Muscle of back (tissue), 13 donors: ENCODE measurements at places on chromosomes 5 and 9.

DNA sequence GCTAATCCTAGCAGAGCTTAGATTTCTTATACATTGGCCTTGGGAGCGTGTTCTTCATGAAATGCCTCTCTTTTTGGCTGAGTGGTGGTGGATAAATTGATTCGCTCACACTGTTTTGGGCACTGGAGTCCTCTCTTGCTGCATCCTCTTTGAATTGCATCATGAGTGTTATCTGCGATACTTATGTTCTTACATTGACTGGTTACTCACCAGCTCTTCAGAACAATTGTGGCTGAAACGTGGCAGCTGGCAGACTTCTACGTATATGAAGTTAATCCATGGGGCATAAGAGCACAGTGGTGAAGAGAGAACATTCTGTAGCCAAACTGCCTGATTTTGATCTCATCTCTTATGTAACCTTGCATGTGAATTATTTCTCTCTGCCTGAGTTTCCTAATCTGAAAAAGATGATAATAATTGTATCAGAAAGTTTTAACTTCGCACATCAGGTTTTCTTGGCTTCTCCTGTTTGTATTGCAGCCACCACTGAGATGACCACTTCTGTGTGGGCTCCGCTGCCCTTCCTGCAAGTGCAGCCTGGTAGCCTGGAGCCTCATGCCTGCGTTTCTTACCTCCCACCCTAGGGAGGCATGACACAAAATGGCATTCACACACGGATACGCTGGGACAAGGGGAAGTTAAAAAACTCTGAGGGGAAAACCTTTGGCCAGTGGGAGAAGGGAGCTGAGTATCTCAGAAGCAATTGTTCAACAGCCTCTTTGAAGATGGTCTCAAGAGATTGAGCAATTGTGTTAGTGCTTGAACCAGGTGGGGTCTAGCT, 295.2 kb downstream of the ARHGAP26 start:
- DNase-seq, result no peak

- no peak for DNase-seq
Observed at GRCh38 chr5:83724935-83725334, 4.3 kb upstream of the HAPLN1 start.

DNA sequence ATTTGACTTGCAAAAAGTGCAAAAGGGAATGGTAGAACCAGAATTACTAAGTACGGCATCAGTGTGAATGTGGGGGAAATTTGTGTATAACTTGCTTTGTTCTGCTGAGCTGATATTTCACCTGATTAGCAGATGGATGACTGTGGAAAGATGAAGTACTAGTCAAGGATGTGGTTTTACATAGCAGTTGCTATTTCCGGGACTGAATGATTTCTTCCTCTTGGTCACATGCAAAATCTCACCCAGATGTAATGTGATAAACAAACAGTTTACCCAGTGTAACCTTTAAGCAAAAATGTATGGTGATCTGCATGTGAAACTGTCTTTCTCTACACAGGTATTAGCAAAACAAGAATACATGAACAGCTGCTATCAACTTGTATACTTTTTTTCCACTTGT, 46.1 kb downstream of the DCP2 start:
- no peak for DNase-seq

DNA sequence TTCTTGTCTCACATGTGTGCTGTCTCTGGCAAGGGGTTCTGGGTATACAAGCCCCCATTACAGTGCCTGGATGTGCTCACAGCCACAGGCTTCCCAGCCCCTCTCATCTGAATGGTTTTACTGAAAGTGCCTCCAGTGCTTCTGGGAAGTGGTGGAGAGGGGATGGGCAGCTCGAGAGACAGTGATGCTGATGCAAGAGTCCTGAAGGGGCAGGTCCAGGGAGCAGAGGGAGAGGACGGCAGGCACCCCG, 93.5 kb downstream of the PHF2 start:
- DNase-seq, result no peak

GRCh38 chr9:89058906-89059305, 67.6 kb downstream of the S1PR3 start:
- no peak for DNase-seq

GRCh38 chr5:20604992-20605391, 617.0 kb upstream of the CDH18 start:
- DNase-seq, result peak; percentile 82

- no peak for DNase-seq
Observed at GRCh38 chr9:78298046-78298765, 1.3 kb downstream of the PSAT1 start.

- DNase-seq, result no peak
Observed at GRCh38 chr9:77901771-77902170, 129.8 kb downstream of the GNAQ start.

DNA sequence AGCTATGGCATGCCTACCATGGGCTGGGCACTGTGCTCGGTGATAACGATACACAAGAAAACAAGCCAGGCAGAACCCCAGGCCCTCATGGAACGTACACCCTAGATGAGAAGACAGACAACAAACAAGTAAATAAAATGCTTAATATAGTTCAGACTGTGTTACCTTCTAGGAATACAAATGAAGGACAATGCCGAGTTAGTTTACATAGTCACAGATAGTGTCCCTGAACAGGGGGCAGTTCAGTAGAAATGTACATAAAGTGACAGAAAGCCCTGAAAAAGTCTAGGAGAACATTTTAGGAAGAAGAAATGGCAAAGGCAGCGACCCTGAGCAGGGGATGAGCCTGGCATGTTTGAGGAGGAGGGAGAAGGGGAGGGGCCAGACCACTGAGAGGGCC, 21.7 kb downstream of the SLC22A5 start:
- no peak for DNase-seq

GRCh38 chr9:131090025-131090787, 6.1 kb upstream of the AIF1L start:
- no peak for DNase-seq

DNA sequence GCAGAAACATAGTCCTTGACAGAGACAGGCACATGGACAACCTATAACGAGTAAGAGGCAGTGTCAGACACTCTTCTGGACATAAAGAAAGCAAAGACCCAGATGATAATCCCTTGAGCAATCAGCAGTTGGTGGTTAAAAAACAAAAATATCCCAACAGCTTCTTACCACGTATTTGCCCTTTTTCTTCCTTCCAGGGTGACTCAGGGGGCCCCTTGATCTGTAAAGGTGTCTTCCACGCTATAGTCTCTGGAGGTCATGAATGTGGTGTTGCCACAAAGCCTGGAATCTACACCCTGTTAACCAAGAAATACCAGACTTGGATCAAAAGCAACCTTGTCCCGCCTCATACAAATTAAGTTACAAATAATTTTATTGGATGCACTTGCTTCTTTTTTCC, 9.5 kb downstream of the GZMK start:
- no peak for DNase-seq

DNA sequence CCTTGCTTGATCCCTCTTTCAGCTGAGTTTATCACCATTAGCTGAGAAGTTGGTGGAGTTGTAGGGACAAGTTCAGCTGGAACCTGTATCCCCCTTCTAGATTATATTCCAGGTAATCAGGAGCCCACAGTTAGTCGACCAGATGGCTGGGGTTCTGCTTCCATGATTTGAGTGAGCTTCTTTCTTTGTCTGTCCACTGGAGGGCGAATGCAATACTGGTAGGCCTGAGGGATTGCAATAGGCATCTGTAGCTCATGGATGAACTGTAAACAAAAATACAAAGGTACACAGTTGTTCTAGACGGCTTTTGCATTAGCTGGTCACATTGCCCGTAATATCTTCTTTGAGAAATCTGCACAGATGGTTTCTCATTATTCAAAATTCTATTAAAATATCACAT, 88.9 kb downstream of the PCSK5 start:
- no peak for DNase-seq

- DNase-seq, result no peak
Observed at GRCh38 chr5:40937075-40937474, 27.8 kb downstream of the C7 start.

DNA sequence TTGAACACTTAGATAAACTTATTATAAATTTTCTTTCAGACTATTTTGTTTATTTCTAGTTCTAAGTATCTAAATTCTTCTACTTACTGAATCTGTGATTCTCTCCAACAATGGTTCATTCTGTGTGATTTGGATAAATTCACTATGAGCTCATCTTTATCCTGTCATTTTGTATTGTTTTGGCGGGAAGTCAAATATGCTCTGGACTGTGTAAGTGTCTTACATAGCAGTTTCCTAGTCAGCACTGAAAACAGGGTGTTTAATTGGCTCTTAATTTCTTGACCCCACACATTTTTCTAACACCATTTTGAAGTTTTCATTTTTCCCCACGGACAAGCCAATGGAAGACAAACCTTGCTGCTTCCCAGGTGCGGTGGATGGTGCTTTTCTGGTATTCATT, 207.0 kb upstream of the ACO1 start:
- peak; percentile 14 for DNase-seq

- no peak for DNase-seq
Observed at GRCh38 chr5:4857761-4858160, 282.4 kb upstream of the ADAMTS16 start.

DNA sequence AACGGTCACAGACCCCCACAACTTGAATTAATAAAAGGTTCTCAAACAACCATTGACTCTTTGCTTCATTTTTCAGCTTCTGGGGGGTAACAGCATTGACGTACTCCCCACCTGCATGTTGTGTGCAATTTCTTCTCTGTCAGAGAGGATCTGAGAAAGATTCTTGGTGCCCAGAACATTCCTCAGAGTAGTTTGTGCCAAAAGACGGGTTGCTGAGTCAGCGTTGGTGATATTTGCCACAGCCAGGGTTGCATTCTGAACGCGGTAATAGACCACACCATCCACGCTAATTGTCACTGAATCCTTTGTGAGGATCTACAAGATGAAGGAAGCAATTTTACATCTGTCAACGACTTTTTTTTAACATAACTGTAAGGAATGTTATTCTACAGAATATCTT, 21.0 kb downstream of the STOM start:
- DNase-seq, result no peak

GRCh38 chr9:71968541-71969090, 57.2 kb downstream of the C9orf85 start:
- no peak for DNase-seq
